ENCODE measurements at places on chromosomes 5 and 9.

- no peak for DNase-seq
These were observed 438.3 kb downstream of the PRELID2 start for GRCh38 chr5:145396888-145397287.

GRCh38 chr5:66540078-66540477 lies 56.1 kb upstream of the MAST4 start:
- DNase-seq = no peak

GRCh38 chr9:27468000-27468399 lies 56.1 kb upstream of the IFNK start:
- DNase-seq = no peak

GRCh38 chr9:85377731-85378289 lies 363.9 kb downstream of the AGTPBP1 start:
- DNase-seq = no peak

DNA sequence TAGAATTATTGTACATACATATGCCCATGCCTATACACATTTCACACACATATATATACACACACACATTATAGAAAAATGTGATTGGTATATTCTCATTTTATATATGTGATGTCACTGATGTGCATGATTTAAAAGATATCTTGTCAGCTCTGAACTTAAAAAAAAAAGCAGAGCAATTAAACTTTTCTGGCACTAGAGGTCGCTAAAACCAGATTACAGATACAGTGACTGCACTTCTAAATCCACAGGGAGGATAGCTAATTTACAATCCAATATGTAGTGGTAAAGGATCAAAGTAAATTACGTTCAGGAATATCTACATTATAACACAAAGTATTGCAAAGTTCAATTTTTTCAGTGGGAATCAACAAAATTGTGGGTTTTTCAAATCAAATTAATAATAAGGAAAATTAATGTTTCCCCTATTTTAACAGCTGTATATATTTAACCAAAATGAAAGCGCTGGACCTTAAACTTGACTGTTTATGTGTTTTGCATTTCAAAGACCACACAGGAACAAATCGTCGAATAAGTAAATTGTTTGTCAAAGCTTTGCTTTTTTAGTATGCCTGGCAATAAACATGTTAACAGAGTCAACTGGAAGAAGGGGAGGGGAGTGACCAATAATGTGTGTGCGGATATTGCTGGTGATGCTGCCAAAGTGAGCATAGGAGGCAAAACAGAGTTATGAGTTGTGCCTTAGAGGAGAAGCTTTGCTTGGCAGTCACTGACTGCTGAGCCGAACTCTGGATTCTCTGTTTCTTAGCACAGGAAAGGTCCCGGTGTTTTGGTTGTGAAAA lies 1201.4 kb upstream of the C9orf72 start:
- DNase-seq = no peak

GRCh38 chr9:26723486-26723885 lies 169.1 kb downstream of the CAAP1 start:
- DNase-seq = no peak

GRCh38 chr9:21943464-21943863 lies 50.7 kb downstream of the CDKN2A start:
- DNase-seq = no peak

DNA sequence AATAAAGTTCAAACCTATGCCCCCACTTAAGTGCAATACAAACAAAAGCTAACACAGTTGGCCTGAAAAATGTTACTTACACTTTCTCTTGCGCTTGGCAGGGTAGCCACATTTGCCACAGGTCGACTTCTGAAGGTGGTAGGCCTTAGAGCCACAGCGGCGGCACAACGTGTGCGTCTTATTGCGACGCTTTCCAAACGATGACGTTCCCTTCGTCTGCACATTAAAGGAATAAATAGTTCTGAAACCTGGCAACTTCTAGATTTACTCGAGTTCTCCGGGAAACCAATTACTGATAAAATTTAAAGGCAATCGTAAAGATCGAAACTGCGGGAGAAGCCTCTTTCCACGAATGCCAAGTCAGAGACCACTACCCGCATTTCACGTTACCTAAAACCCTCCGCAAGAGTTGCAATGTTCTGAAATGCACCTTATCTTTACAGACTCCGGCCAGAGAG lies 602 bp downstream of the RPL37 start:
- no peak for DNase-seq

GRCh38 chr5:142925795-142926194 lies 155.6 kb downstream of the ARHGAP26 start:
- DNase-seq = no peak

GRCh38 chr5:116502616-116503015 lies 72.0 kb downstream of the SEMA6A start:
- no peak for DNase-seq

DNA sequence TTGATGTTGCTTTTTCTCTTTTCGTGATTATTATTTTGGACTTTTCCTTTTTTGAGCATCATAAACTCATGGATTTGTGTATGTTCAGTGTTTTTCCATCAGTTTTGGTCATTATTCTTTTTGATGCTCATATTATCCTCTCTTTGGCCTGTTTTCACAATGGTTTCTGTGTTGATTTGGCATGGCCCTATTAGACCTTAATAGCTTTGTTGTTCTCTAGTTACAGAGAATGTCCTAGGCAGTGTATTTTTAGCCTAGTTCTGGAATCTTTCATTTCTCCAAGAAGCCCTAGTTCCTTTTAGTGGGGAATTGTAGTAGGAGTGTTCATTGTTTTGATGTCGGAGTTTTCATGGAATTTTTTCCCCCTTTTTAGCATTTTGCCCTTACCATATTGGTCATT lies 41.3 kb upstream of the ROPN1L start:
- no peak for DNase-seq

DNA sequence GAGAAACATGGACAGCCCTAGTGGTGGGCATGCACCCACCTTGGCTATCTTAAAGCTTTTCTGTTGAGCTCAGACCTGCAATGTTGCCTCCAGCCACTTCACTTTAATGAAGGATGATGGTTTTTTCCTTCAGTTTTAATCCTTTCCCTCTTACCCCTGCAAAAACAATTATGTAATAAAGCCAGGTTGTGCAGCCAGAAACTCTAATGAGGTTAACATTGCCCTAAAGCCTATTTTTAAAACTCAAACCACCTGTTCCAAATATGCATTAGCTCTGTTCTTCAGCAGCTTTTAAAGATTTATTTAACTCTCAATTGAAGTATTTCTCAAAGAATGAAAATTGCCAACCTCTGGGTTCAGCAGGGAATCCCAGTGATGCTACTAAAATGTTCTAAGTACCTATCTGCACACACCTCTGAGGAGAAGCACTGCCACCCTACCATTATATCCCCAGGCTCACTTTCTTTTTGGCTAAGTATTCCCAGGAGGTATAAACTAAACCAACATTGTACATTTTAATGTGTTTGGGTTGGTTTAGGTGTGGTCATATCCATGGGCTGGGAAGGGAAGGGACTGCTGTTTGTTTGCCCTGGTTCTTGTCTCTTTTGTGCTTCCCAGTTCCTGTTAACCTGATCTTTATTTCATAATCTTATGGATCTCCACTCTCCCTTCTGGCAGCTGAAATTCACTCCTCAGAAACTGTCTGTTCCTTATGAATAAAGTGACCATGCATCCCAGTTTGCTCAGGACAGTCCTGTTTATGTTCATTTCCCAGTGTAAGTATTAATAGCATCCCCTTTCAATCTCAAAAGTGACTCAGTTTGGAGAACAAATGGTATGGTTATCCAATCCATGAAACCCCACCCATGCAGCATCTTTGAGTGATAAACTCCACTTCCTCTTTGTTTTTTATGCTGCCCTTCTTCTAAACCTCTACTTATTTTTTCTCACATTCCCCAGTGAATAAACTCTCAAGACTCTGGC lies 251.7 kb downstream of the RAB3C start:
- no peak for DNase-seq

- no peak for DNase-seq
These were observed 414.8 kb upstream of the CCNH start for GRCh38 chr5:87827539-87827938.

DNA sequence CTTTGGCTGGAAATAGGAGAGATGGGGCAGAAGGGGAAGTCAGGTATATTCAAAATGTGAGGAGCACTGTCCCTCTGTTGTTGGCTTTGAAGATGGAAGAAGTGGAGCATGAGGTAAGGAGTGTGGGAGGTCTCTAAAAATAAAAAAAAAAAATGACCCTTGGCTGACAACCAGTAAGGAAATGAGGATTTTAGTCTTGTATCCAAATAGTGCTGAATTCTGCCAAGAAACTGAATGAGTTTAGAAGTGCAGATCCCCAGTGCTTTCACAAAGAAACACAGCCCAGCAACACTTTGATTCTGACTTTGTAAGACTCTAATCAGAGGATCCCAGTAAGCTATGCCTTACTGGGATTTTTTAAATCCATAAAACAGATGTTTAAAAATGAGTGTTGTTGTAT lies 367.9 kb downstream of the CYLC2 start:
- DNase-seq = no peak

- DNase-seq = no peak
These were observed 673.4 kb upstream of the MEF2C start for GRCh38 chr5:89556215-89556913.

DNA sequence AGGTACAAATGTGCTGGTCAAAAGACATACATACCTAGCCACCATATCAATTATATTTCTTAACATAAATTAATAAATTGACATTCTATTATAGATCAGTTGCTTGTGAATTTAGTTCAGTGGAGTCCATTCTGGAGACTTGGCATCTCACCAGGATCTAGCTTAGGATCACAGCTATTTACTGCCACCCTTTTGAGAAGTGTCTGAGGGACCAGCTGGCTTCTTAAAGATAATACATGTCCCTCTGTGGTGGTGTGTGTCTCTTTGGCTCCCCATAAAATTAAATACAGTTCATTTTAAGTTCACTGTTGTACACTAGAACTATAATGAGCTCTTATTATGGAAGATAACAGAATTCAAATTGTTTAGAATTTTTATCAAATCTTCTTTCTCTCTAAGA lies 290.7 kb downstream of the PRELID2 start:
- no peak for DNase-seq

GRCh38 chr5:155343468-155343867 lies 329.9 kb downstream of the KIF4B start:
- no peak for DNase-seq

DNA sequence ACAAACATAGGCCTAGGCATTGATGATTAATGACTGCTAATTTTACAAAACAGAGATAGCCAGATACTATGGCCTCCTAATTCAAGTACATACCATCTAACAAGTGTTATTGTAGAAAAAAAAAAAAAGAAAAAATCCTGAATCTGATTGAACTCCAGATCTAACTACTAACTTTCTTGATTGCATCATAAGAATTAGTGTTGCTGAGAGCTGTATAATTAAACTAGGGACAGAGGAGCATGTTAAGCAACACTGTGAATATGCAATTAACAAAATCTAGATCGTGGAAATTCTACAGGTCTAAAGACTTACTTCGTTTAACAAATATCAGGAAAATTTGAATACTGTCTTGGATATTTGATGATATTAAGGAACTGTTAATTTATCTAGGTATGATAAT lies 208.3 kb upstream of the ZNF608 start:
- DNase-seq = no peak

DNA sequence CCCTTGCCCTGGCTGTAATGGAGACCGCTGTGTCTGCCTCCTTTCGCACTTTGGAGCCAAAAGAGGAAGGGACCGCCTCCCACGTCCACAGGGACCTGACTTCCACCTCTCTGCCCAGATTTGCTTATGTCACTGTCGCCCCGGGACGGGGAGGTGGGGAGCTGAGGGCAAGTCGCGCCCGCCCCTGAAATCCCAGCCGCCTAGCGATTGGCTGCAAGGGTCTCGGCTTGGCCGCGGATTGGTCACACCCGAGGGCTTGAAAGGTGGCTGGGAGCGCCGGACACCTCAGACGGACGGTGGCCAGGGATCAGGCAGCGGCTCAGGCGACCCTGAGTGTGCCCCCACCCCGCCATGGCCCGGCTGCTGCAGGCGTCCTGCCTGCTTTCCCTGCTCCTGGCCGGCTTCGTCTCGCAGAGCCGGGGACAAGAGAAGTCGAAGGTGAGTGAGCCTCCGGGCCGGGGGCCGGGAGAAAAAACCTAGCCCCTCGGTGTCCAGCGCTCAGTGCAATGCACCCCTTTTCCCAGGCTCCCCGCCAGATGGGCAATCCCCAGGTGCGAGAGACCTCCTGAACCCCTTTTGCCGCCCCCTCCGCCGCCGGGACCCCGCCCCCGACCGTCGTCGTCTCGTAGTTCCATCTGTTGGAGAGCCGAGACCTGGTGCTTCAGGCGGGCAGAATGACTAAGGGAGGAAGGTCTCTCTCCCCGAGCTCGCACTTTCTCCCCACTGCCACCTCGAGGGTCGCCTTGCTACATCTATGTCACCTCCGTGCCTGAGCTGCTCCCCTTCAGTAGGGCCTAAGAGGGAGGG lies at the start of gene GPX3:
GPX3 (plus strand) TSS at position 288 of the 807 bp plus-strand sequence; CDS start at position 352, 64 bp downstream.
- no peak for DNase-seq

- no peak for DNase-seq
These were observed 7.6 kb downstream of the SLC36A3 start for GRCh38 chr5:151295791-151296477.

Measured in activated CD8-positive, alpha-beta memory T cell treated with anti-CD3 and anti-CD28 coated beads for 4 hours (primary cell).